ENCODE measurements at places on chromosomes 13 and 19.

DNA sequence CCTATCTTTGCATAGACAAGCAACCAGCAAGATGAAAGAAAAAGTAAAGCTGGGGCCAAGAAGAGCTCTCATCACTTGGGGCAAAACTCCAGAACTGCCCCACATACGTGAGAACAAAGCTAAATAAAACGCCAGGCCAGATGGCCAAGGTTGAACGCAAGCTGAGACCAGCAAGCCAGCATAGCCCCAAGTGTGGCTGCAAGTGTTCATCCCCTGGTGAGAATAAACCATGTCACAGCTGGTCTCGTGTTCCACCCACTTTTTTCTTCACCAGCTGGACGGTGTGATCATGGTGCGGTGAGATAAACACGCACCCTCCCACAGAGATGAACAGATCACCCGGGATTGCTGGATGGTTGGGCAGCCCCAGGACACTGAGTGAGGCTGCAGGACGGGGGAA, 109.6 kb upstream of the CACNA1A start:
- no peak for DNase-seq

DNA sequence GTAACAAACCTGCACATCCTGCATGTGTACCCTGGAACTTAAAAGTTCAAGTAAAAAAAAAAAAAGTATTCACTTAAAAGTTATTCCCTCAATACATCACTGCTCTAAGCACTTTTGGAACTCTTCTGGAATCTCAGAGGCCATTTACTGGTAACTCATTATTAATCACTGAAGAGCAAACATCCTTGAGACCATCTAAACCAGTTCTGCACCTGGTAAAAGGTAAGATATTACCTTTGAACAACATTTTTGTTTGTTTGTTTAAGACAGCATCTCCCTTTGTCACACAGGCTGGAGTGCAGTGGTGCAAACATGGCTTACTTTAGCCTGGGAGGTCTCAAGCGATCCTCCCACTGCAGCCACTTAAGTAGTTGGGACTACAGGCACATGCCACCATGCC, 16.7 kb downstream of the UGGT2 start:
- no peak for DNase-seq

DNA sequence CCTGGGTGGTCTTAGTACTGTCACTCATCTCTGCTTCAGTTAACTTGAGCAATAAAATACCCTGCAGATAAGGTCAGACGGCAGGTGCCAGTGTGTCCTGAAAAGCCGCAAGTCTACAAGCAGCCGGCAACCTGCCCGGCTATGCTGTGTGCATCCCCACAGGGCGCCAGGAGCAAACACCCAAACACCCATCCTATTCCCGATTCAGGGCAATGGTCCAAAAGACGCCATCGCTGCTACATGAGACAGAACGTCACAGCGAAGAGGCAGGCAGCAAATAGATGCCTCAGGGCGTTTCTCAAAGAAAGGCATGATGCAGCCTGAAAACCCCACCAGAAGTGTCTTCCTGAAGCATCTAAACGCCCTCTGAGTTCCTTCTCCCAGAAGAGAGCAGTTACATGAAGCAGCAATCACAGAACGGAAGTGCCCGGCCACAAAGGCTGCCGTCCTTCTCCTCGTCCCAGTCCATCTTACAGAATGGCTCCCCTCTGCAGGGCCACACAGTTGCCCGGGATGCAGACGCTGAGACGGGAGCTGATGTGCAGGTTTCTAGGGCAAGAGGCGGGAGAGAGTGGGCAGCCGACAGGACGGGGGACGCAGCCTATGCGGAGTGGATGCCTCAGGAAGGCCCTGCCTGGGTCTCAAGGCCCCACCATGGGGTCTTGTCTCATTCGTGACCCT, 35.1 kb downstream of the RASA3 start:
- DNase-seq: no peak

DNA sequence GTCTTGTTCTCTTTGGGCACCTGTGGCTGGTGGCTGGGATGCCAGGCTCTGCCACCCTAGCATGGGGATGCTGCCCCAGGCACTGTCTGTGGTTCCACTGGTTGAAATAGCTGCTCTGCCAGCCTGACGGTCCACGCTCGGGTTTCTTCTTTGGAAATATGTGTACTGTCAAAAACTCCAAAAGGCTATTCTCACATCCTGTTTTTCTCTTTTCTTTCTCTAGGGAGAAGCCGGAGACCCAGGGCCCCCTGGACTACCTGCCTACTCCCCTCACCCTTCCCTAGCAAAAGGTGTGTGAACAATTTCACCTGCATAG, 115.0 kb downstream of the RAB20 start:
- no peak for DNase-seq

- DNase-seq: peak; percentile 78
Observed at GRCh38 chr19:18519962-18520847, 1.7 kb downstream of the ELL start.

Data from fibroblast of skin of abdomen (primary cell).